ENCODE measurements at places on chromosomes 1 and 21. TPM values are rescaled to one million over a fixed set of nuclear protein-coding genes. Genes with fewer than 3 reads are reported as not detected.

The CSF3R gene
- total RNA-seq = 0.14 TPM

The E2F2 gene
- total RNA-seq = 2.7 TPM

The C4BPA gene
- total RNA-seq = not detected

The RSPO1 gene
- not detected for total RNA-seq

The PGLYRP4 gene
- not detected for total RNA-seq

The CADM3 gene
- total RNA-seq = not detected
